Liver (tissue), 10 donors: ENCODE measurements at places on chromosomes 4 and X. TPM values are rescaled to one million over a fixed set of nuclear protein-coding genes. Genes with fewer than 3 reads are reported as not detected.

TCP11X2 gene
- polyA plus RNA-seq, result not detected

DNA sequence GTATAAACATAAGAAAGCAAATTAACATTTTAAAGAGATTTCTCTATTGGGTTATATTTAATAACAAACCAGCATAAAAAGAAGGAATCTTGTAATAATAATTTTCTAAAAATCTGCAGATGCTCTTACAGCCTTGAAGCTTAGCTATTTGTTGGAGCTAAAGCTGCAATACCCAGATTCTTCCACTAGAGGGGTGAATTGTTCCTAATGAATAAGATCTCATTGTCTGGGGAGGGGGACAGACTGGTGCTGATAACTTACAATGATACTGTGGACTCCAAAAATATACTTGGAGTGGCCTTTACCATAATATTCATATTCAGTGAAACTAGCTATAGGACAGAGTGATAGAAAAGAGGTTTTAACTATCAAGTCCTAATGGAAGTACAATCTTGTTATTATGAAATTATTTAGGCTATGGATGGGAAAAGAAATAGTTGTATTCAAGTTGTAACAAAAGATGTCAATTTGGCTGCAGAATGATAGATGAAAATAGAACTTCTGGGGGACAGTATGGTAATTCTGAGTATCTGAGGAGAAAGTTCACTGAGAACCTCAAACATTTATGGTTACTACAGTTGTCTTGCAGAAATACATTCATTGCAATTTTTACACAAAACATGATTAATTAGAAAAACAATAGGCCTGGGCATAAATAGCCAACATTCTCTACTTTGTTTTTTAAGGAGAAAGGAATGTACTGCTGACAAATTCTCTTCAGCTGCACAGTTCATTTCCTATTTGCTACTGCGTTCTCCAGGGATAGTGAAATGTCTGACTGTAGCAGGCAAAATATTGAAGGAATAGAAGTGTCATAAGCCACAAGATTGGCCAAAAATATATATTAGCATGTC lies 443.3 kb downstream of the GBA3 start:
- DNase-seq, result no peak

TMEM175 gene
- polyA plus RNA-seq, result 25.0 TPM

CSN2 gene
- not detected for polyA plus RNA-seq

DNA sequence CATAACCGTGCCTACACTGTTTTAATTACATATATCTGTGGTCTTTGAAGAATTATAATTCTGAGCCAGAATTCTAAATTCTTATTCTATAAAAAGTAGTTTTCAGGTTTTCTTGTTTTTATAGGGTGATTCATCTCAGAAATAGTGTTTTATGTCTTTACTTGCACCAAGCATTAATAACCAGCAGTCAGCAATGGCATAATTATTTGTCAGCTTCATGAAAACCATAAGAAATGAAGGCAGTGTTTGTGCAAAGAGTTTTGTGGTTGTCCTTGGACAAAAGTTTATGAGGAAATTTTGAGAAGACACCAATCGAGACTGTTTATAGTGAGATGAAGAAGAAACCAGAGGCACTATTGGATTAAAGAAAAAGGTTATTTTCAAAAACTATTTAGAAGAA lies 37.2 kb downstream of the EDNRA start:
- DNase-seq, result no peak

DNA sequence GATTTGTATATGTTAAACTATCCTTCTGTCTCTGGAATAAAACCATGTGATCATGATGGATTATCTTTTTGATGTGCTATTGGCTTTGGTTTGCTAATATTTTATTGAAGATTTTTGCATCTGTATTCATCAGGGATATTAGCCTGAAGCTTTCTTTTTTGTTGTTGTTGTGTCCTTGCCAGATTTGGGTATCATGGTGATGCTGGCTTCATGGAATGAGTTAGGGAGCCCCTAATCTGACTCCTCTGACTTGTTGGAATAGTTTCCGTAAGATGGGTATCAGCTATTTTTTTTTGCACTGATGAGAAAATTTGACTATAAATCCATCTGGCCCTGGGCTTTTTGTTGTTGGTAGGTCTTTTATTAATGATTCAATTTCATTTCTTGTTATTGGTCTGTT lies 45.7 kb downstream of the ATP10D start:
- no peak for DNase-seq

DNA sequence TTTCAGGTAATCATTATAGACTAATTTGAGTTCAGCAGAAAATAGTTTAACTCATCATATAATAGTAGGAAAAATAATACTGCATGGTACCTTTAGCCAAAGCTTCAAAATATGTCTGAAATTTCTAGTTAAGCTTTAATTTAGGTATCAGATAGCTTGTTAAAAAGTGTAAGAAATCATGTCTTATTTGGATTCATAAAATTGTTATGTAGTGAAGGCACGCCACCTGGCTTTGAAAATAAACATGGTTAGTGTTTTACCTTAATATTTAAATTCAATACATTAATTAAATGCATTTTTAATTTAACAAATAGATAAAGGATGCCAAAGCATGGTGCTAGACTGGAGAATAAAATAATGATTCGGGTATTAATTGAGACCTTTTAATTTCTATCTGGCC lies 211.4 kb downstream of the FSTL5 start:
- no peak for DNase-seq

- DNase-seq, result no peak
These were observed 60.8 kb downstream of the MTMR8 start for GRCh38 chrX:64334467-64334866.

- DNase-seq, result no peak
These were observed 23.4 kb upstream of the ZFP42 start for GRCh38 chr4:187972135-187972534.

DNA sequence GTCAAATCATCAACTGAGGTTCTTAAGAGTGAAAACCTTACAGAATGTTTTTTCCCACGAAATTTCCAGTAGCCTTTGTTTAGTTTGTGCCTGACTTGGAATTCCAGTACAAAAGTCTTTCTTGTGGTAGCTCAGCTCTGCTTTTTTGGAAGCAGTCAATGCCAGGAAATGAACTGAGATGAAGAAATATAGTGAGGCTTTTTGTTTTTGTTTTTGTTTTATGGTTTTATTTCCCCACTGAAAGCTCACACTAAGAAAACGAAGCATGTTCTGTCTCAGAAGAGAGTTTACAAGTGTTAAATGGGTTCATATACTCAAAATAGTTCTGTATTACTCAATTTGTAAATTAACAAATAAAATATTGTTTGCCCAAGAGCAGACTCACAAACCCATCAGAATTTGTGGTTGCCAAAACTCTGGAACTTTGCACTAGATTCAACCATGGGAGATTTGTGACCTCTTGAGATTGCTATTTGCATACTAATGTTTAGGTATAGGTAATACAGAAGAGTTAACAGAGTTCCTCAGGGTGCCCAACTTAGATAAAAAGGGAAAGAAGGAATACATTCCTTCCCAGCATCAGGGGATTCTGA lies 1060.8 kb downstream of the FAT4 start:
- DNase-seq, result no peak

GDPD2 gene
- not detected for polyA plus RNA-seq

TLR7 gene
- polyA plus RNA-seq, result 0.12 TPM

DNA sequence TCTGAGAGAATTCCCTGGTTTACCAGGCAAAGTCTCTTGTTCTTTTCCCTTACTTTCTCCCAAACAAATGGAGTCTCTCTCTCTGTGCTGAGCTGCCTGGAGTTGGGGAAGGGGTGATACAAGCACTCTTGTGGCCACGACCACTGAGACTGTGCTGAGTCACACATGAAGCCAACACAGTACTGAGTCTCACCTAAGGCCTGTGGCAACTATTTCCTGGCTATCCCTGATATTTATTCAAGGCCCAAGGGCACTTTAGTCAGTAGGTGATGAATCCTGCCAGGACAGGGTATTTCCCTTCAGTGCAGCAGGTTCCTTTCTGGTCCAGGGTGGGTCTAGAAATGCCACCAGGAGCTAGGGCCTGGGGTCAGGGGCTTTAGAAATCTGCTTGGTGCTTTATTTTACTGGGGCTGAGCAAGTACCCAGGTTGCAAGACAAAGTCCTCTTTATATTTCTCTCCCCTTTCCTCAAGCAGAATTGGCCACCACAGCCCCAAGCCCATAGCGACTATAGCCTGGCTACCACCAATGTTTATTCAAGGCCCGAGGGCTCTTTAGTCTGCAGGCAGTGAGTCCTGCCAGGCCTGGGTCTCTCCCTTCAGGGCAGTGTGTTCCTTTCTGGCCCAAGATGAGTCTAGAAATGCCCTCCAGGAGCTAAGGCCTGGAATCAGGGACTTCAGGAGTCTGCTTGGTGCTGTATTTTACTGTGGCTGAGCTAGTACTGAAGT lies 10.5 kb downstream of the ARL13A start:
- DNase-seq, result no peak

- no peak for DNase-seq
These were observed 136.1 kb upstream of the SLC4A4 start for GRCh38 chr4:71202705-71203104.

SLC4A4 gene
- 5.8 TPM for polyA plus RNA-seq

ARSJ gene
- 0.95 TPM for polyA plus RNA-seq

- no peak for DNase-seq
These were observed 28.8 kb downstream of the SUPT20HL2 start for GRCh38 chrX:24285082-24285481.

IL3RA gene
- polyA plus RNA-seq, result 1.0 TPM

- no peak for DNase-seq
These were observed 847.7 kb upstream of the INTU start for GRCh38 chr4:126784966-126785580.

DNA sequence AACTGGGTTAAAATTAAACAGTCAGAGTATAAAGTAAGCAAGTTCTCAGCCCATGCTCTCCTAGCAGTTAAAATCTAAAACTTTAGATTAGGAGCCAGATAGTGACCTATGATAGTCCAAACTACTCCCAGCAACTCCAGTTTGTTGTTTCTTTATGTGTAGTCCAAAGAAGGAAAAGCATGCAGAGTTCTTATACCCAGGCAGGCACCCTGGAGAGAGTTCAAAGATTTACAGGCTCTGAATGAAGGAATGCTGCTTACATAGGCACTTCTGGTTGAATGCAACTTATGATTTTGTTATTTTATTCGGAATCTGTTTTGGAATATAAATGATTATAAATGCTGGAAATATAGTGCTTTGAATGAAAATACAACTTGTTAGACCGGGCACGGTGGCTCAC lies 67.2 kb downstream of the GPAT3 start:
- no peak for DNase-seq

DNA sequence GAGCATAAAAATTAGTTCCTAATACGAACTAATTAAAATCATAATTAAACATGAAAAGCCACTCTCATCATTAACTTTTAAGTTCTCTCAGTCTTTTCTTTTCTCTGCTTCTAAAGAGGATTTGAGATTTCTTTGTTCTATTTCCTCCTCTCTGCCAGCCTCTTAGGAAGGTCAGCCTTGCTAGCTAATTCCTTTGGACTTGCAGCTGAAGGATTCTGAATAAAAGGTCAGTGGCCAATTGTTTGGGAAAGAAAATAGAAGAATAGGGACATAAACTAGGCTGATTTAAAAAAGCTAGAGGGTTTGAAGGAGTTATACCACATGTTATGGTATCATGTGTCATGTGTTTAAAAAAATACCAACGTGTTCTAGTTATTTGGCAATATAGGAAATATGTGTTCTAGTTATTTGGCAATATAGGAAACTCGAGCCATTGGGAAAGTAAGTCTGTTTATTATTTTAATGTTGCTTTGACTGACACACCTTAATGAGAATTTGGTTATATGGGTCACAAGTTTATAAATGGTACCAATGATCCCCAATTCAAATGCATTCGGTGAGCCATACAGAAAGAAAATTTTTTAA lies 1668.7 kb upstream of the PCDH7 start:
- DNase-seq, result no peak

GRCh38 chr4:2660596-2661211 lies 95.4 kb downstream of the TNIP2 start:
- DNase-seq, result no peak

- no peak for DNase-seq
These were observed 280.3 kb upstream of the INTU start for GRCh38 chr4:127352220-127353113.
